Tibial artery (tissue), 4 donors: ENCODE measurements at places on chromosomes 6 and 20.

- no peak for DNase-seq
These were observed 646.6 kb upstream of the HS3ST5 start for GRCh38 chr6:114989279-114989964.

DNA sequence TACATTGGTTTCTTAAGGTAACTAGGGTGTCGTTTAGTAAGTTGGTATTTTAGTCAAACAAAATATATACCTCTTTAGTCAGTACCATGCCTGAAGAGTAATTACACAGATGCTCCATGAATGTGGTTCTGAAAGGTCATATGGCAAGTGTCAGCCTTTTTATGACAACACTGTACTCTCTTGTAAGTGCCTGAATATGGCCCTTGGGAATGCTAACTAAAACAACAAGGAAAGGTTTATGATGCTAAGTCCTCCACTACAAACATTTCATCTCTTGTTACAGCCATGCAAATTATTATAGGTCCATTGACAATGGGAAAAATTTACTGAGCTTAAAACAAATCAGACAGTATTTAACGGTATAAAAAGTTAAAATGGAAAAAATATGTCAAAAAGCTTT, 39.0 kb upstream of the SUPT3H start:
- no peak for DNase-seq

GRCh38 chr20:4181956-4182945, 166.9 kb upstream of the RNF24 start:
- DNase-seq: no peak

DNA sequence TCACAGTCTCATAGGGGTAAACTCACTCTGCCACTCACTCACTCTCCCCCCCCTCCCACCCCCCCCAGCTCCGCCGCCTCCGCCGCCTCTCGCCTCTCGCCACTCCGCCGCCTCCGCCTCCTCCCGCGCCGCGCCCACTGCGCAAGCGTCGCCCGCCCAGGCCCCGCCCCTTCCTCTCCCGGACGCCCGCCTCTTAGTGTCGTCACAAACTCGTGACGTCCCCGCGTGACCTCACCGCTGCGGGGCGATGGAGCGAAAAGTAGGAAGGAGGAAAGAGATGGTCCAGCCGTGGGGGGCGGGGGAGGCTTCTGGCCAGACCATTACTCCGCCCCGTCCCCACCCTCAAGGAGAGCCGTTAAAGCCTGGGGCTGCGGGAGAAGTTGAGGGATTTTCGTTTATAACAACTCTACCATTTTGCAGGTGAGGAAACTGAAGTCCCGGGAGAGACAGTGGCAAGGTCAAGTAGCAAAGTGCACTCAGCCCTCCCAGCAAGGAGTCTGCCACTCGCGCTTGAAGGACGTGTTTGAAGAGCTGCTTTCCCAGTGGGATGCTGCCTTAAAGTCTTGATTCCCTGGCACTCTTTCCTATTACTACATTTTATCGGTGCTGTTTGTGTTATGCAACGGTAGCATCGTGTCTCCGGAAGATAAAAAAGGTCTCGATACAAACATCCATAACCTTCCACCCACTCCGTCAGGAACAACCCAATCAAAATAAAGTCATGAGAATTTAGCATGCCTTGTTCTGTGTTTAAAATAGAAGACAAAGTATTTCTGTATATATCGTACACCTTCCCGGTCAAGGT, at the start of gene ILRUN:
TSS of gene ILRUN (minus strand) at position 29 of the 805 bp plus-strand sequence. CDS start 164 bp downstream, outside the sequence.
- peak; percentile 98 for DNase-seq

DNA sequence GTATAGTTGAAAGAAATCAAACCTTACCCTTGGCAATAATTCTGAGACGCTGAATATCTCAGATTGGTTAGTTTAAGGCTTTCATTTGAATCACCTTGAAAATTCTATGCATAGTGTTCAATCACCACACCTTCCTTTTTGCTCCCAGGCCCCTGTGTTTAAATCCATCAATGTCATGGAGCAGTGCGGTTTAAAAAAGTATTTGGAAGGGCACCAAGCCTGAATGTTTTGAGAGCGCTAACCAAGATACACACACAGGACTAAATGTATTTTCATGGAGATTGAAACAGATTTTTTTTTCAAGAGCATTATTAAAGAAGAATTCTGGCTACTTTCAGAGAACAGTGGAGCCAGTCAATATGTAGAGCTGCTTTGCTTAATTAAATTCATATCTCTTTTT, 195.7 kb downstream of the CENPW start:
- DNase-seq: no peak

GRCh38 chr20:19783966-19784401, 25.9 kb downstream of the RIN2 start:
- no peak for DNase-seq

GRCh38 chr6:135796643-135797305, 54.7 kb upstream of the PDE7B start:
- no peak for DNase-seq

DNA sequence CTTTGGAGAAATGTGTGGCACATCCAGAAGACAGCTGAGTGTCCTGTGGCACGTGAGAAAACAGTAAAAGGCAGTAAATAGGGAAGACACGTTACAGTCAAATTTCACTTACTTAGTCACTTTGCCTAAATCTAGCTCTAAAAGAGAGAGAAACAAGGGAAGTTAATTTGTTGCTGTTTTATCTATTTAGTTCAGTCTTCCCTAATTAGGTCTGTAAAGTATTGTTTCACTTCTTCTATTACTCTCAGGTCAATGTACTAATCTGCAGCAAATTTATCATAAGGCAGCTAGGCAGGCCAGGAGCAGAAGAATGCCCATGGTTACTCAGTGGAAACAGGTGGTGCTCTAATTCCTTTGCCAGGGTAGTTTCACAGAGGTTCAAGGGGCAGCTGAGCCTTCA, 124.3 kb upstream of the CNR1 start:
- no peak for DNase-seq

DNA sequence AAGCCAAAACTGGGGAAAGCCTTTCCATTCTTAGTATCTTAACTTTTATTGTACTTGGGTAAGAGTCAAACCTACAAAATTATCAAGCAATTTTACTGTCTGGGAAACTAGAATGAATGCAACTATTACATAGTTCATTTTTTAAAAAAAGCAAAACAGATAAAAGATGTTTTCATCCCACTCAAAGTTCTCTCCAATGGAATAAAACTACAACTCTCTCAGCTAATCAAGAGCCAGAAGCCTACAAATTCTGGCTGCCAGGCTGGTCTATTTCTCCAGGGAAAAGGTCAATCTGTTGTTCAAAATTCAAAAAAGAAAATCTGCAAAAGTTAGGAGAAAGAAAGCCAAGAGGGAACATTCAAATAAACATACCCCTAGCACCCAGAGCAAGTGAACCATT, 56.2 kb downstream of the COL12A1 start:
- DNase-seq: no peak
